ENCODE measurements at places on chromosomes 6 and 20.

- no peak for DNase-seq
These were observed 21.7 kb downstream of the PXDC1 start for GRCh38 chr6:3729603-3730344.

- DNase-seq, result no peak
These were observed 189.4 kb downstream of the CD109 start for GRCh38 chr6:73885393-73885792.

- no peak for DNase-seq
These were observed 403.6 kb downstream of the PLCB1 start for GRCh38 chr20:8535403-8536261.

- no peak for DNase-seq
These were observed 127.0 kb downstream of the MAFB start for GRCh38 chr20:40562031-40562430.

DNA sequence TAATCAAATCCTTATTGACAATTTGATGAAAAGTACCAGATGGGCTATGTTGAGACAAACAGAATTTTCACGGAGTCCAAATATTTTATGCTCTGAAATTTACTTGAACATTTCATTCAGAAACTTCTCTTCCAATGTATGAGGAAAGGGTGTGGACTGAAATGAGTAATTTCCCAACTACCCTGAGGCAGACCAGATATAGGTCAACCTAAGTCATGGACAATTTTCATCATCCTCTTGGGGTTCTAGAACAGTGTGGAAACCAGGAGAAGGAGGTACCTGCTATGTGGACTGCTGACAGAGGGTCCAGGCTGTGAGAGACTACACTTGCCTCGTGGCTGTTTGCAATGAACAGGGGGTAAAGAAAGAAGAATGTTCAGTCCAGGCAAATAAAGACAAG is 323.0 kb downstream of the ESR1 start:
- DNase-seq, result no peak

GRCh38 chr6:36195471-36196112 is 952 bp upstream of the BRPF3 start:
- no peak for DNase-seq

GRCh38 chr6:126914801-126915200 is 203.7 kb upstream of the RSPO3 start:
- DNase-seq, result no peak

DNA sequence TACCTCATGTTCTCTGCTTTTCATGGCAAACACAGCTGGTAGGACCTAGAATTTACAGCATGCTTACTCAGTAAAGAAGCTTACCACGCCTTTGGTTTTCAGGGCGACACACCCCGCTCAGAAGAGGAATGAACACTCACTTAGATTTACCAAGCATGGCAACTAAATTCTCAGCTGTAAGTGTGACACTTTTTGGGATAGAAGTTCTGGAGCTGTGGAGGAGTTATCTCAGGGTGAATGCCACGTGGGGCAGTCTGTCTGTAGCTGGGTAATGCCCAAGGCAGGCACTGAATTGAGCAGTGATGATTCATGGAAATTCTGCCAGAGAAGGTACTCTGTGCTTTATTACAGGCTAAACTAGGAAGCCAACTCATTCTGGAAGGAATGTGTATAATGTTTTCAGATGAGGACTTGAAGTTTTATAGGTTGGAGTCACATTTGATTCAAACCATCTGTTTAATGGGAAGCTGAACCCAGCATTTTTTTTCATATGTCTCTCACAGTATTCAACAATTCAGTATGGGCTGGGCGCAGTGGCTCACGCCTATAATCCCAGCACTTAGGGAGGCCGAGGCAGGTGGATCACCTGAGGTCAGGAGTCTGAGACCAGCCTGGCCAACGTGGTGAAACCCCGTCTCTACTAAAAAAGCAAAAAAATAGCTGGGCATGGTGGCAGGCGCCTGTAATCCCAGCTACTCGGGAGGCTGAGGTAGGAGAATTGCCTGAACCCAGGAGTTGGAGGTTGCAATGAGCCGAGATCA is 3.5 kb upstream of the PRIM2 start:
- no peak for DNase-seq

- DNase-seq, result no peak
These were observed 84.5 kb downstream of the CHD6 start for GRCh38 chr20:41533537-41534136.

GRCh38 chr6:149028767-149029405 is 282.1 kb downstream of the UST start:
- no peak for DNase-seq

DNA sequence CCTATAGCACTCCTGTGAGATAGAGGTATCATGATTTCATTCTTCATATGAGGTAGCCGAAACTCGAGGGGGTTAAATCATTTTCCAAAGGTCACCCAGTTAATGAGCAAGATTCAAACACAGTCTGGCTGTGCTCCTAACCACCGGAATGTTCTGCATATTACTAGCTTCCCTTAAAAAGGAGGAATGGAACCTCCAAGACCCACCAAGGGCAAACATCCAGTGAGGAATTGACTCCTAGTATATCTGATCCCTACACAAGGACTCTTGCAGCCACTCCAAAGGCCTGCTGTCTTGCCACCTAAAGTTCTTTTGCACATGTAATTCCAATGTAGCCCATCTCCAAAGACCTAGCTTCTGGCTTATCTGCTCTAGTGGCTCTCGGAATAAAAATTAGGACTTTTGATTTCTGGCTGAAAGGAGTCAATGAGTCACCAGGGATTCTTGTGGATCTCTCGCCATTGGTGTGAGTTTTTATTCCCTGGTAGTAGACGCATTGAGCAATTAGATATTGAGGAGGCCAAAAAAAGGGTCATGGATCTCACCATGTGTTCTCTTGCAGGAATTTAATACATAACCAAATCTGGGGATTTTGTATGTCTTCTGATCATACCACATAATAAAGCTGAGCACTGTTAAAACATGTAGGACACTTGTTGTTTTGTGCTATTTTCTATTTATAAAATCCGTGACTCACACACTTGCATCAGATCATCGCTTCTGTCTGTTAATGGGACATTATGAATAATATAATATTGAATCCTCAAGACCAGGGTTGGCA is 9.1 kb downstream of the BCAS1 start:
- no peak for DNase-seq

DNA sequence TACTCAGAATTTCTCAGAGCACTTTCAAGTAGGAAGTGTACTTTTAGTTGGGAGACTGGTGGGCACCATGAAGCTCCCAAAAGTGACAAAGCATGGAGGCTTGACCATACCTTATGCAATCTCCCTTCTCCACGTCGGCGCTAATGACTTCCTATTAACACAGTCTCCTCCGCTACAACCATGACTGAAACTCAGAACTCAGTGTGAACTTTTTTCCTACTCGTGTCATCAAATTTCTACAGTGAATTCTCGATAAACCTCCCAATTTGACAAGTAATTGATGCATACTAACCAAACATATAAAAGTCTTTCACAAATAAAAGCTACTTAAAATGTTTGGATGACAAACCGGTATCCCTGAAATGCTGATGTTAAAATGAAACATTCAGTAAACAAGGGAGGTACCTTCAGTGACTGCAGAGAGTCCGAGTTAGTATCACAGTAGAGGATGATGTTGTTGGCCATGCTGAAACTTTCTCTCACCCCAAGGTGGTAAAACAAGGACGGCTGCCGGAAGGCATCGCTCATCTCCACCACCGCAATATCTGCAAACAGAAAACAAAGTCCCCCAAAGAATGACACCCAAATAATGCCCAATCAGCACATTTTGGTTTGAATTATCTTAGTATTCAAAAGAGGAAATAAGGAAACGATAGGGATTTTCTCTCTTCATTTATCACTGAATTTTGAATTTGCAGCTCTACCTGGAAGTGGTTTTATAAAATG is 72.1 kb downstream of the MAP3K5 start:
- no peak for DNase-seq

DNA sequence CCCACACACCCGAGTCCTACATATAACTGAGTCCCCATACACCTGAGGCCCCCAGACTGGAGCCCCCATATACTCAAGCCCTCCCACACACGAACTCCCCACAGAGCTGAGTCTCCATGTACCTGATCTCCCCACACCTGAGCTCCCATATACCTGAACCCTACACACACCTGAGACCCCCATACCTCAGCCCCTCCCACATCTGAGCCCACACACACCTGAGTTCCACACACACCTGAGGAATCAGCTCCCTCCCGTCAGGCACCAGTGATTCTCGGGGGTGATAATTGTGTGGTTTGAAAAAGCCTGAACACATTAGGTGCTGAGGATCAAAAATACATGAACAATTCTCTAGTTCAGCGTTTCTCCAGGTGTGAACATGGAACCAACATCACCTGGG is 15.4 kb downstream of the PFDN4 start:
- no peak for DNase-seq

DNA sequence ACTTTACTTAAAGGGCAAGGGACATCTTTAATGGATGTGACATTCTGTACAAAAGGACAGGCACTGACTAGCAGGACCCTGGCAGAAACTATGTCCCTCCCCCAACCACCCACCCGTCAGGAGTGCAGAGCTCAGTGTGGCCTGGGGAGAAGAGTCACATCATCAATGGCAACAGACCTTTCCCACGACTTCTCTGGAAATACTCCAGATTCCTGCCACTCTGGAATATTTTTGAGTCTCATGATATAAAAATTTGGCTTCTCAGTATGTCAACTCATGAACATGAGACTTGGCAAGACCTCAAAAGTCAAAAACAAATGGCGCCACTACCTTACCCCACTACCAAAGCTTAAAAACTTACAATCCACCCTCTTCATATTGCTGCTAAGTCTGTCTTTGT is 118.3 kb downstream of the SLC23A2 start:
- no peak for DNase-seq

DNA sequence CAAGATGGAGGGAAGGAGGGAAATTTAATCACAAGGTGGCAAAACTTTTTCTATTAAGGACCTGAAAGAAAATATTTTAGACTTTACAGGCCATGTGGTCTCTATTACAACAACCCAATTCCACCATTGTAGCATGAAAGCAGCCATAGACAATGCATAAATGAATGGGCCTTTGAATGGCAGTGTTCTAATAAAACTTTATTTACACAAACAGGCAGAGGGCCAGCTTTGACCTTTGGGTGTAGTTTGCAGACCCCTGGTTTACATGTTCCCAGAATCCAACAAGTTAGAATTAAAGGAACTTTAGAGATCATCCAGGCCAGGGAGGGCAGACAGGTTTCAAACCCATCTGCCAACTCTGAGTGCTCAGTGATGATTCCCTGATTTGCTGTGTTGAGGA is 95.2 kb downstream of the BANF2 start:
- DNase-seq, result no peak

DNA sequence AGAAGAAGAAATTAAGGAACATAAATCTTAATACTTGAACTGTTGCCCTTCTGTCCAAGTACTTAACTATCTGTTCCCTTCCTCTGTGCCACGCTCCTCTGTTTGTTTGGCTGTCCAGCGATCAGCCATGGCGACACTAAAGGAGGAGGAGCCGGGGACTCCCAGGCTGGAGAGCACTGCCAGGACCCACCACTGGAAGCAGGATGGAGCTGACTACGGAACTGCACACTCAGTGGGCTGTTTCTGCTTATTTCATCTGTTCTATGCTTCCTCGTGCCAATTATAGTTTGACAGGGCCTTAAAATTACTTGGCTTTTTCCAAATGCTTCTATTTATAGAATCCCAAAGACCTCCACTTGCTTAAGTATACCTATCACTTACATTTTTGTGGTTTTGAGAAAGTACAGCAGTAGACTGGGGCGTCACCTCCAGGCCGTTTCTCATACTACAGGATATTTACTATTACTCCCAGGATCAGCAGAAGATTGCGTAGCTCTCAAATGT is 17.1 kb downstream of the IRF4 start:
- DNase-seq, result no peak

DNA sequence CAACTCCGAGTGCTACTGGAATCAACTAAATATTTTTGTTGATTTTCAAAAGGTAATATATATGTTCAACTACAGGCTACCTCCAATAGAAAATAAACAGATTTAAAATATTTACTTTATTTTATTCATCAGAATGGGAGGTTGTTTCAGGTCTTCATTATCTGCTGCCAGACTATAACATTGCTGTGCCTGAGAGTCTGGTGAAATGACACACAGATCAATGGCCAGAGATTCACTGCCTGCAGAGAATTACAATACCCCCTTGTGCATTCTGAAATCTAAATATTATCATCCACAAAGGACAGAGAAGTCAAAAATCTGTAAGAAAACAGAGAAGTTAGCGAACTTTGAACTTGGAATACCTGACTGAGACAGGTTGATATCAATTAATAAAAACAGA is 667.8 kb upstream of the GJE1 start:
- no peak for DNase-seq

- DNase-seq, result no peak
These were observed 222.8 kb downstream of the LY86 start for GRCh38 chr6:6811128-6812009.

- no peak for DNase-seq
These were observed 130.0 kb downstream of the AGPAT4 start for GRCh38 chr6:161143663-161144430.

GRCh38 chr6:22784601-22785410 is 215.4 kb downstream of the HDGFL1 start:
- no peak for DNase-seq

DNA sequence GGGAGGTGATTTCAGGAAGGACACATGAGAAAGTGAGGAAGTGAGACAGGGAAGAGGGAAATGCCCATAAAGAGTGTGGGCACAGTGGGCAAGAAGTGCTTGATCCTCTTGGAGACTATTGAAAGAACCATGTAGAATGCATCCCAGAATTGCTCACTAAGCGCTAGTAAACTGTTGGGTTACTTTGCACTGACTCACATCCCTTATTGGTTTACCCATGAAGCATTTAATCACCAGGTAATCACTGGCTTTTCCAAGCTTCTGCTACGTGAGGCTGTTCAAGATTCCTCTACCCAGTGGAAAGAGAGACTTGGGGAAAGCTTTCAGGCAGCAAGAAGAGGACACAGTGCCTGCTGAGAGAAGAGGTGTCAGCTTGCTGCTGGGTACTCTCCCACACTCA is 410.0 kb upstream of the JAG1 start:
- no peak for DNase-seq

- no peak for DNase-seq
These were observed 52.7 kb downstream of the FGD2 start for GRCh38 chr6:37058084-37058586.

DNA sequence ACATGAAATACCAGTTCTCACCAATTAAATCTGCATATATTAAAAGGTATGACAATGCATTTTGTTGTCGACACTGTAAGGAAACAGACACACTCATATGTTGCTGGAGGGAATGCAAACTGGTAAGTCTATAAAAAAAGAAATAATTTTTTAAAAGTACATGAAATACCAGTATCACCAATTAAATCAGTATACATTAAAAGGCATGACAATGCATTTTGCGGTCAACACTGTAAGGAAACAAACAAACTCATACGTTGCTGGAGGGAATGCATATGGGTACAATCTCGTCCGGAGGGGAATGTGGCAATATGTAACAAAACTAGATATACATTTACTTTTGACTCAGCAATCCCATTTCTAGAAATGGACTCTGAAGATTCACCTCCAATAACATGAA is 6.5 kb downstream of the ZNF322 start:
- DNase-seq, result no peak

DNA sequence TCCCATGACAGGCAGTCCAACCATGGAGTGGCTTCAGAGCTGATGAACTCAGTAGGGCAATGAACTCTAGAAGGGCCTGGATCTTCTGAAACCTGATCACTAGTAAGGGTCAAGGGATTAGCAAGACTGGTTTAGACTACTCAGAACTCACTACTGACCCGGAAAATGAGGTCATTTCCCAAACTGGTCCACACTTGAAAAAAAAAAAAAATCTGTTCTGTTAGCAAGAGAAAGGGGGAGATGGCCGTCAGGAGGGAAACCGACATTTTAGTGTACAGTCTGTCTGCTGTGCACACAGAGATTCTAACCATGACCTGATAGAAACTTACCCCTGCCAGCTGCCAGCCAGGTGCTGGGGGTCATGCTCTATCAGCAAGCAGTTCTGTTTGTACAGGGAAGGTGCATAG is 262.4 kb upstream of the AGPAT4 start:
- no peak for DNase-seq

Data from GM12892 (cell line).